ENCODE measurements at places on chromosomes 13 and 19. TPM values are rescaled to one million over a fixed set of nuclear protein-coding genes. Genes with fewer than 3 reads are reported as not detected.

The GADD45B gene
- 514 TPM for total RNA-seq

The TMEM255B gene
- total RNA-seq: 4.7 TPM

The GNA15 gene
- 7.1 TPM for total RNA-seq

The LHFPL6 gene
- 69.4 TPM for total RNA-seq

The PSG11 gene
- not detected for total RNA-seq

The NPAS1 gene
- total RNA-seq: not detected

The ZIK1 gene
- 0.53 TPM for total RNA-seq

The DHX34 gene
- total RNA-seq: 8.0 TPM

The GRIN3B gene
- total RNA-seq: not detected

The FBXO17 gene
- total RNA-seq: 47.4 TPM

The APC2 gene
- total RNA-seq: not detected

The RDH8 gene
- not detected for total RNA-seq

The SIGLEC5 gene
- not detected for total RNA-seq

The AKAP11 gene
- total RNA-seq: 13.0 TPM

The TNNT1 gene
- total RNA-seq: not detected

The ZC3H4 gene
- total RNA-seq: 24.6 TPM

The BICRA gene
- 19.7 TPM for total RNA-seq

The C1QTNF9 gene
- total RNA-seq: not detected

The ELSPBP1 gene
- total RNA-seq: not detected
